ENCODE measurements at places on chromosomes 5 and 9.
A peak's percentile ranks its signal among the peaks of the same experiment; 100 is the strongest.

GRCh38 chr5:155101697-155102096 lies 88.1 kb downstream of the KIF4B start:
- DNase-seq = no peak

GRCh38 chr9:116096853-116097252 lies 56.7 kb upstream of the PAPPA start:
- no peak for DNase-seq

DNA sequence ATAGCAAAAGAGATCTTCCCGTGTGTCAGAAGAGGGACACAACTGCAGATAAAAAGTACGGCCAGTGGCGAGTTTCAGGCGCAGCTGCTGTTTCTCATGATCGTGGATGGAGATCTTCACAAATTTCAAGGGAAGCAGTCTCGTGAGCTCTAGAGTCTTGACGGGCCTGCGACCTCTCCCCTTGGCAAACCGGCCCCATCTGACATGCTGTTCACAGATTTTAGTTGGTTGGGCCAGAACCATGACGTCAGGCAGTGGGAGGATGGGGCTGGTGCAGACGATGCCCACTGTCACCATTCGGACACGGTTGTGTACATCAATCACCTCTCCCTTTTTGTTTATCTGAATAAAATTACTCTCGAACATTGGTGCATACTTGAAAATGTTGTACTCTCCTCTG lies 396 bp downstream of the GARIN3 start:
- DNase-seq = no peak

DNA sequence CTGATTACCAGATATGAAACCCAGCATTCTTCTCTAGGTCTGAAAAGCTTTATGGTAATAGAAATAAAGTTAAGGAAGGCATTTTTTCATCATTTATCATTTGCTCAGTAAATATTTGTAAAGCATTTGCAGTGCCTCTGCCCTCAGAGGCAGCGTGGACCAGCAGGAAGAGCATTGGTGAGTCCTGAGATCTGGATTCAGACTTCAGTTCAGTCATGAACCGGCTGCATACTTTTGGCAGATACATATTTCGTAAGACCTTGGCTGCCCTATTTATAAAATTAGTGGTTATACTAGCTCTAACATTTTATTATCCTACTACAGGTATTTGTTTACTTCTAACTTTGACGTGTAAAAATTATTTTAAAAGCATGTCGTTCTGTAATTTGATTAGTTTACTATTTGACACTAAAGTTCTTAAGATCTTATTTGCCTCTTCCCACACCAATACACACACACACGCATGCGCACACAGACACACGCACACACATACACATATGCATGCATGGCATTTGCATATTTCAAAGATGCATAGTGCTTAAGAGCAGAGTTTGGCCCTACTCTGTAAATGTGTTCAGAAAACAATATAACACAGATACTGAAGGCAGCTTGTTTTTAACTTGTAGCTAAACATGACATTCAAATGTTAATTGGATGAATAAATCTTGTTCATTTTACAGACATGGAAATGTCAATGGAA lies 101.9 kb downstream of the RPS23 start:
- DNase-seq = no peak

GRCh38 chr9:30970186-30970585 lies 1414.3 kb upstream of the ACO1 start:
- no peak for DNase-seq

- no peak for DNase-seq
These were observed 114.3 kb downstream of the CRB2 start for GRCh38 chr9:123470121-123470782.

DNA sequence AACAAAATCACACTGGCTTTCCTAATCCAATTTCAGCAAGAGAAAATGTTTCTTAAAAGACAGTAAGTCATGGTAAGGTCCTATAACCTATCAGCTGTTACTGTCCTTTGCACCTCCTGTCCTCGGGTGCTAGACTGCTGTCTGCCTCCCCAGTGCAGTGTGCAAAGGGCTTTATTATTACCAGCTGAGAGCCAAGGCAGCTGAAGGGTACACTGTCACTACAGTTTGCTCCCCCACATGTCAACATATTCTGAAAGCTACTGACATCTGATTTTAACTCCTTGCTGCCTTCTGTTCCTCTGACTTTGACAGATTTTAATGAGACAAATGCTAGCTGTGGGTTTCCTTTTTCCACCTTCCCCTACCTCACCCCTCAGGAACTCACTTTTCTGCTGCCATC lies 389.4 kb upstream of the SLC24A2 start:
- no peak for DNase-seq

- no peak for DNase-seq
These were observed 191.5 kb upstream of the S1PR3 start for GRCh38 chr9:88799541-88800328.

- DNase-seq = no peak
These were observed 247.8 kb downstream of the DIRAS2 start for GRCh38 chr9:90394871-90395270.

DNA sequence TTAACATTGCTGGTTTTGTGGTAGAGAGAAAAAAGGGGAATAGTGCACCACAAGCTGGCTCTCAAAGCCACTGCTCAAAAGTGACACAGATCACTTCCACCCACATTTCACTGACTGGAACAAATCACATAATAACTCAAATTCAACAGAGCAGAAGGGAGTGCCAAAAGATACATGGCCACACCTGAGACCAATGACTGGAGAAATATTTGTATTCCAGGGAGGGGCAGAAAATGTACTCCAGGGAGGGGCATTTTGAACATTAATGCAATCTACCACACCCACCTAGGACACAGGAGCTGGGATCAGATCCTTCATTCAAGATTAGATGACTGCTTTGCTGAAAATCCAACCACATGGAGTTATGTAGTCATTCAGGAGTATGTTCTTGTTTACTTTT lies 44.8 kb upstream of the ALDOB start:
- DNase-seq = no peak

DNA sequence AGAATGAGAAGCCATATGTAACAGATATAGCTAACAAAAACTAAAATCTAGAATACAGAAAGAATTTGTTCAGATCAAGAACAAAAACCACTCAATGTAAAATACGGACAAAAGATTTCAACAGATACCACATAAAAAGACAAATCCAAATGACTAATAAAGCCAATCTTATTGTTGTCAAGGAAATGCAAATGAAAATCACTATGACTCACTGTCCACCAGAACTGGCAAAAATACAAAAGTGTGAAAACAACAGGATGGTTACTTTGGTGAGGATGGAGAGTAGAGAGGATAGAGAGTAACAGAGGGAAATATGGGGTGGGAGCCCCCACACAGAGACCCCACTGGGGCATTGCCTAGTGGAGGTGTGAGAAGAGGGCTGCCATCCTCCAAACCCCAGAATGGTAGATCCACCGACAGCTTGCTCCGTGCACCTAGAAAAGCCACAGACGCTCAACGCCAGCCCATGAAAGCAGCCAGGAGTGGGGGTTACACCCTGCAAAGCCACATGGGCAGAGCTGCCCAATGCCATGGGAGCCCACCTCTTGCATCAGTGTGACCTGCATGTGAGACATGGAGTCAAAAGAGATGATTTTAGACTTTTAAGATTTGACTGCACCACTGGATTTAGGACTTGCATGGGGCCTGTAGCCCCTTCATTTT lies 15.2 kb upstream of the RHOBTB3 start:
- DNase-seq = no peak

GRCh38 chr5:1568201-1568979 lies 44.6 kb upstream of the LPCAT1 start:
- DNase-seq = peak; percentile 28

Data from Calu3 (cell line).